Smooth muscle cell of the coronary artery (primary cell): ENCODE measurements at places on chromosomes 3 and 15. TPM values are rescaled to one million over a fixed set of nuclear protein-coding genes. Genes with fewer than 3 reads are reported as not detected.

The FGF7 gene
- total RNA-seq = 5.2 and 734 TPM in 2 replicates

The IRAK2 gene
- total RNA-seq = 4.1 and 6.8 TPM in 2 replicates

The IL17RB gene
- 0.35 TPM in 1 of 2 replicates, not detected in the other for total RNA-seq

The RETNLB gene
- not detected in 2 replicates for total RNA-seq

The PP2D1 gene
- total RNA-seq = not detected in 2 replicates

The GOLGA8J gene
- total RNA-seq = 0.08 and 0.12 TPM in 2 replicates
